EL (cell line): ENCODE measurements at places on chromosomes 2 and 18.

DNA sequence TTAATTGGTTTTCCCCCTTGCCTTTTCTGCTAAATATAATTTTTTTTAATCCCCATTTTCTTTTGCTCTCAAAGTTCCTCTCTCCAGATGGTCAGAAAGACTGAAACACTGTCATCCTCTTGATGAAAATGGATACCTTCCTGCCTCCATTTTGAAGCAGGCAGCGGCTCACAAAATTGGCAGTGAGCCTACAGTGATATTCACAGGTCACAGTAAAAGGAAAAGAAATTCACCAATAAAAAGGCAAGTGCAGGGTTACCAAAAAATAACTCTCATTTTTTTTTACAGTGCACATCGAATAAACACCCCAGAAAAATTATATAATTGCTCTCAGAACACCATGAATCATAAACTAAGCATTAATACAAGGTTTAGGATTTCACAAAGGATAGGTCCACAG is 307.5 kb downstream of the TCF4 start:
- no peak for DNase-seq

GRCh38 chr2:96152304-96153161 is 7.3 kb upstream of the DUSP2 start:
- DNase-seq = no peak

DNA sequence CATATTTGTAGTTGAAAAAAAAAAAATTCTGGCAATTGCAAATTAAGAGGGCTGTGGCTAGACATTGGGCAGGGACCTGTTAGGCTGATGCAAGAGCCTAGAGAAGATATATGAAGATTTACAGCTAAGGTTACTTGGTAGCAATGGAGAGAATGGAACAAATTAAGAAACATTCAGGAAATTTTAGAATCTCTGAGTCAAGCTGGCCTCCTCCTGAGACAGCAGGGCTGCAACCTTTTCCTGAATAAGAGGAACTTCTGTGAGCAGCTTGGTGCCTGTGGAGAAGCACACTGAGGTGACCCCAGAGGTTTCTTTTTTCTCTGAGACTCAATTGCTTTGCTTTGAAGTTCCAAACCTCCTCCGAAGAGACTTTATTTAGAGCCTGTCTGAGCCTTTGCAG is 118.6 kb upstream of the LRATD1 start:
- no peak for DNase-seq

DNA sequence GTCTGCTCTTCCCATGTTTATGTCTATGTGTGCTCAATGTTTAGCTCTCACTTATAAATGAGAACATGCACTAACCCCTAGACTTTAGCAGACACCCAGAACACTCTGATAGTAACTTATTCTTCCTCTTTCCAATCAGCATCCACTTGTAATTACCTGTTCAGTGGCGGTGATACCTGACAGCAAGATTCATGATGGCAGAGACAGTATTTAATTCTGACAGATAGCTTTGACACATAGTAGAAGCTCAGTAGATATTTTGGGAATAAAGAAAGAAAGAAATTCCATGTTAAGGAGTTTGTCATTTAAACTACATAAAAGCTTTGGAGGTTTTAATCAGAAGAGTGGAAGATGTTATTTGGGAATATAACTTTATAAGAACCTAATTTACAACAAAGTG is 171.3 kb downstream of the CDH7 start:
- DNase-seq = no peak

DNA sequence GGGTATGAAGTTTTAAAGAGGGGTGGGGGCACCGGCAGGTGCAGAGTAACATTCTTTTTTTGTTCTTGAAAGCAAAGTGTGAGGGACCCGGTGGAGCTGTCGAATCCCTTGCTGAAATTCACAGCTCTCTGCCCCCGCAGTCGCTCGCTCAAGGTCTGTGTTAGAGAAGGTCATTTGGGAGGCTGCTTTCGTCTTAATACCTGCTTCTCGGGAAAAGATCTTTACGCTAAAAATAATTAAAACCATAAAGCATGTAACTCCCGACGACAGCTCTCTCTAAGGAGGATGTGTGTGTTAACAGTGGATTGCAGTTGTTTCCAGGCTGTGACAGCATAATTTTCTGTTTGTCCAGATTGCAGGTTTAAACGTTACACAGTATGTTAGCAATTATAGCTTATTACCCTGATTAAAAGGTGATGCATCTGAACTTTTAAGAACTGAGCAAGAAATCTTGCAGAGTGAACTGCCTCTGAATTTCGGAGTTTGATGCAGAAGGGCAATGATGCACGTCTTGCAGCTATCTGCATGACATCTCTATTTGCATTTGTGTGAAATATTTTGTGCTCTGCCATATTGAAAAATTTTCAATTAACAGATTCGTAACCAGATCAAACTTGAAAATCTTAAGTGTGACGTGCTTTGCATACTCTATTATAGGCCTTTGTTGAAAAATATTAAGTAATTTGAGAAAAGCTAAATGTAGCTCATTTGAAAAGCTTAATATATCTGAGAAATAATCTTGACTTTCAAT is 954 bp downstream of the RAPGEF4 start:
- no peak for DNase-seq

DNA sequence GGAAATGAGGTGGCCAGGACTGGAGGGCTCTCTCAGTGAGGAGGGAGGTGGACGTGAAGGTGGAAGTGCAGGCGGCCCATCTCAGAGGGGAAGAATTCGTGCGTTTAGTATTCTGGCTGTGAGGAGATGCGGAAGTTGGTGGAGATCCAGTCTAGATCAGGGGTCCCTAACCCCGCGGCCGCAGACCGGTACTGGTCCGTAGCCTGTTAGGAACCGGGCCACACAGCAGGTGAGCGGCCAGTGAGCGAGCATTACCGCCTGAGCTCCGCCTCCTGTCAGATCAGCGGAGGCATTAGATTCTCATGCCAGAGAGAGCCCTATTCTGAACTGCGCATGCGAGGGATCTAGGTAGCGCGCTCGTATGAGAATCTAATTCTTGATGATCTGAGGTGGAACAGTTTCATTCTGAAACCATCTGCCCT is 1.6 kb upstream of the FHOD3 start:
- no peak for DNase-seq

DNA sequence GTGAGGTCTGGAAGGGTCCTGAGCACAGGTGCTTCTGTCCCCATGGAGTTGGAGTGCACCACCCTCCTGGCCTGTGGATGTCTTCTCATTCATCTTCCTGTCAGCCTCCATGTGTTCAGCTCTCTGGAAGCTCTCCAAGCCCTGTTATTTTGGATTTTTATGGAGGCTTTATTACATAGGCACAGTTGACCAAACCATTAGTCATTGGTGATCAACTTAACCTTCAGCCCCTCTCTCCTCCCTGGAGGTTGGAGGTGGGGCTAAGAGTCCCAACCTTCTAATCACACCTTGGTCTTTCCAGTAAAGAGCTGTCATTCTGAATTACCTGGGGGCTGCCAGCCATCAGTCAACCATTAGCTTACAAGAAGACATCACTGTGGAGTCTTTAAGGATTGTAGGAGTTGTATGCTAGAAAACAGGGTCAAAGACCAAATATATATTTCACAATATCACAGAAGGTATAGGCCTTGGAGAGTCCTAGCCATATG is 7.5 kb upstream of the MCFD2 start:
- peak; percentile 74 for DNase-seq
